ENCODE measurements at places on chromosomes 5 and 9. TPM values are rescaled to one million over a fixed set of nuclear protein-coding genes. Genes with fewer than 3 reads are reported as not detected.

DNA sequence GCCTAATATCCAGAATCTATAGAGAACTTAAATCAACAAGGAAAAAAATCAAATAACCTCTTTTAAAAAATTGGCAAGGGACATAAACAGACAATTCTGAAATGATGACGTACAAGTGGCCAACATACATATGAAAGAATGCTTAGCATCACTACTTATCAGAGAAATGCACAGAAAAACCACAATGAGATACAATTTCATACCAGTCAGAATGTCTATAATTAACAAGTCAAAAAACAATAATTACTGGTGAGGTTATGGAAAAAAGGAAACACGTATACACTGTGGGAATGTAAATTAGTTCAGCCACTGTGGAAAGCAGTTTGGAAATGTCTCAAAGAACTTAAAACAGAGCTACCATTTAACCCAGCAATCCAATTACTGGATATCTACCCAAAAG is 1192.0 kb downstream of the CDH12 start:
- H3K4me1 ChIP-seq: no peaks in the 10 kb centered on the region
- H3K36me3 ChIP-seq: no peaks in the 10 kb centered on the region
- H3K27me3 ChIP-seq: no peaks in the 10 kb centered on the region

- H3K4me1 ChIP-seq: no peaks in the 10 kb centered on the region
- peaks cover 8% of the 10 kb centered on the region for H3K27me3 ChIP-seq
- no peak overlapping the region for H3K4me3 ChIP-seq
Observed at GRCh38 chr9:99565203-99565602, 256.5 kb upstream of the NR4A3 start.

DNA sequence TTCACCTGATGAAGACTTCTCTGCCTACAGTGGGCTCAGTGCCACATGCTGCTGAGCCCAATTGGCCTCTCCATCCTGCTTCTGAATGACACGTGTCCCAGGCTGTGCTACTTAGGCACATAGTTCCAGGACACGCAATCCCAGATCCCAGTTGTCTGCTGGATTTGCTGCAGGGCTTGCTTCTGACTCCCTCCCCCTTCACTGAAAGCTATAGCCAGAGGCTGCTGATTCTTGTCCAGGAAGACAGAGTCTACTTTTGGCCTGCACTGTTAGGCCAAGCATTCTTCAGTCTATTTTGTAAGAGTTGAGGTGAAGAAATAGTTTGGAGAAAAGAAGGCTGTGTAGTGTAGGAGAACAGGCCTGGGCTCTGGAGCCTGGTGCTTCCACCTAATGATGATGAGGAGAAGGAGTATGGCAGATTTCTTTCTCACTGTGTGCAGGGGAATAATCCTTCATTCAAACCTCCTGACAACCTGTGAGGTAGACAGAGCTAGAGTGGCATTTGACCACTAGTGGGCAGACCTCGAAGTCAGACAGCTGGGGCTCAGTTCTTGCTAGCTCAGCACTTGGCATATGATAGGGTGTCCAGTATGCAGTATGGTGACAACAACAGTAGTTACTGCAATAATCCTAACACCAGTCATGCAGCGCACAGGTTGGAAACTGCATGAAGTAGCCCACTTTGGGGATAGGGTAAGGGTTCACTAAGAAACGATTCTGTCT is 19.5 kb upstream of the ASPN start:
- H3K27me3 ChIP-seq: no peaks in the 10 kb centered on the region
- no peaks in the 10 kb centered on the region for H3K4me1 ChIP-seq
- H3K36me3 ChIP-seq: peaks cover 3% of the 10 kb centered on the region
- no peak overlapping the region for H3K4me3 ChIP-seq
- DNase-seq: no peak

- H3K4me3 ChIP-seq: no peak overlapping the region
- no peaks in the 10 kb centered on the region for H3K27me3 ChIP-seq
- H3K27ac ChIP-seq: no peak overlapping the region
- peaks cover 4% of the 10 kb centered on the region for H3K36me3 ChIP-seq
Observed at GRCh38 chr5:429453-430188, 13.4 kb upstream of the EXOC3 start.

DNA sequence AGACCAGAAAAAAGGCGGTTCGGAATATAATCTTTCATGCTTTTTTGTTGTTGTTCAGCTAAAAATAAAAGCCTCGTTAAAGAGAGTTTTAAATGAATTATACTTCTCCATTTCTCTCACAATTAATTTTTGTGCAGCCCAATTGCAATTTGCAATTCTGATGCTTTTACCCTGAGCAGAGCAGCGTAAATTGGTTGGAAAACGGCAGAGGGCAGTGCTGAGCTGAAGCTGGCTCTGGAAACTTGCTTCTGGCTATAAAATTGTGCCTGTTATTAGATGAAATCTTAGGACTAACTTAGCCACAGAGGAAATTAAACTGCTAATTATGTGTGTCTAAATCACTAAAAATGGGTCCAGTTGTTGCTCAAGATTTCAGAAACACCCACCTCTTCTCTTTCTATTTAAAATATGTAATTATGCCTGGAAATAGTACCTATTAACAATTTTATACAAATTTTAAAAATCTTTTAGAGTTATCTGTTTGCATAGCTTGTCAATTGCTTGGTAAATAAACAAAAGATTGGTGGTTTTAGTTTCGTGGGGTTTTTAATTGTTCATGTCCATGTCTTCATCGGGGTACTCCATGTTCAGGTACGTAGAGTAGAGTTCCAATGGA is 441.8 kb upstream of the TLE4 start:
- peaks cover 6% of the 10 kb centered on the region for H3K4me1 ChIP-seq
- no peak overlapping the region for H3K4me3 ChIP-seq
- peak; percentile 73 for DNase-seq
- no peak overlapping the region for H3K27ac ChIP-seq
- no peaks in the 10 kb centered on the region for H3K36me3 ChIP-seq
- H3K27me3 ChIP-seq: peaks cover 26% of the 10 kb centered on the region

DNA sequence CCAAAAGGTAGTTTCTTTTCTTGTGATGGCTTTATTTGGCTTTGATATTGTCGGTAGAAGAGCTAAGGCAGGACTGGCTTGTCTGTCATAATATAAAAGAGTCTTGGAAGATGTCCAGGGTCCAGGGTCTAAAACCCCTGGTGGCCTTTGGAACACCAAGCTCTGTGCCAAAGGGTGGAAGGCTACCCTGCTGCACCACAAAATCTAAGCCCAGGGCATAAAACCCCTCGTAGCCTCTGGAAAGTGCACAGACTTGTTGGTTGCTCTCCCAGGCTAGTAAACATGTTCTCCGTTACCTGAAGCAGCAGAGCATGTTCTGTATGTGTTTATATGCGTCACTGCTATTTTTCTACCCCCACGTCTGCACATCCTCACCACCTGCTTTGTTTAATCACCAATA is 75.5 kb downstream of the OSTF1 start:
- H3K36me3 ChIP-seq: peaks cover 19% of the 10 kb centered on the region
- H3K27me3 ChIP-seq: no peaks in the 10 kb centered on the region
- DNase-seq: no peak
- no peak overlapping the region for H3K27ac ChIP-seq
- H3K4me1 ChIP-seq: peaks cover 5% of the 10 kb centered on the region

- H3K36me3 ChIP-seq: peaks cover 26% of the 10 kb centered on the region
- H3K27me3 ChIP-seq: no peaks in the 10 kb centered on the region
- no peak overlapping the region for H3K4me3 ChIP-seq
- peaks cover 5% of the 10 kb centered on the region for H3K4me1 ChIP-seq
- DNase-seq: no peak
- H3K27ac ChIP-seq: no peak overlapping the region
Observed at GRCh38 chr5:97162045-97162444, 19.6 kb upstream of the LIX1 start.

DNA sequence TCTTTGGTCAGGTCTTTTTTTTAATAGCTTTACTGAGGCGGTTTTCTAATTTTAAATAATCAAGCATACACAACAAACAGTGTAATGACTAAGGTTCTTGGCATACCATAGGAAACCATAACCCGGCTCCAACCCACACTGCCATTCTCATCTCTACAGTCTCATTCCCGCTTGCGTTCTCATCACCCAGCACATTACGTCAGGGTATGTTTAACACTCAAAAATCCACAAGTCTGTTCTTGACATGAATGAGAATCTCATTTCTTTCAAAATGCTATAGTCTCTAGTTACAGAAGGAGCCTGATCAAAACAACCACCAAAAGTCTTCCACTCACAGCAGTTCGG is 505 bp downstream of the C5orf34 start:
- H3K4me3 ChIP-seq: peak overlapping the region; percentile 91
- H3K27ac ChIP-seq: peak overlapping the region; percentile 96
- DNase-seq: no peak
- H3K27me3 ChIP-seq: no peaks in the 10 kb centered on the region
- peaks cover 19% of the 10 kb centered on the region for H3K4me1 ChIP-seq

GRCh38 chr5:4868140-4868735 is 271.9 kb upstream of the ADAMTS16 start:
- no peaks in the 10 kb centered on the region for H3K4me1 ChIP-seq
- peaks cover 16% of the 10 kb centered on the region for H3K27me3 ChIP-seq
- H3K36me3 ChIP-seq: no peaks in the 10 kb centered on the region
- DNase-seq: no peak

DNA sequence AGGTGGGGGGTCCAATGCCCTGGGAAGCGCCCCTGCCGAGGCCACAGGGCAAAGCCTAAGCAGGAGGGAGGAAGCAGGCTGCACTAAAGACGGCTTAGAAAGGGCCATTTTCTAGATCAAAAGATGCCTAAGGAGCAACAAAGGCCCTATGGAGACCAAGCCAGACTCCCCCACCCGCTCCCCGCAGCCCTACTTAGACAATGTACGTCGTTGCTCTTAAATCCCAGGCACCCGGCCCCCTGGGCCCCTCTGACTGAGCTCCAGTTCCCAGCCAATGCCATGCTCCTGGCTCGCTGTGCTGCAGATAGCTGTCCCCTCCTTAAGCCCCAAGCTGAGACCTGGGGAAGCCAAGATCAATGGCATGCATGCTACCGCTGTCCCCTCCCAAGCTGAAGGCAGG is 10.3 kb downstream of the IPPK start:
- peaks cover 19% of the 10 kb centered on the region for H3K4me1 ChIP-seq
- no peak for DNase-seq
- no peaks in the 10 kb centered on the region for H3K27me3 ChIP-seq
- peaks cover 9% of the 10 kb centered on the region for H3K36me3 ChIP-seq
- H3K4me3 ChIP-seq: no peak overlapping the region

SEMA5A gene
- 92.9 TPM for total RNA-seq

RPL12 gene
- 1,238 TPM for total RNA-seq

GABRA1 gene
- 1.8 TPM for total RNA-seq

TXNDC8 gene
- not detected for total RNA-seq

SLC6A3 gene
- 0.19 TPM for total RNA-seq

SPATA31C1 gene
- total RNA-seq: 0.07 TPM

SLC4A9 gene
- total RNA-seq: not detected

GARIN3 gene
- total RNA-seq: not detected

IL11RA gene
- 53.8 TPM for total RNA-seq

RLN2 gene
- total RNA-seq: 1.5 TPM
